CD4-positive, alpha-beta memory T cell (primary cell): ENCODE measurements at places on chromosomes 12 and 14.

DNA sequence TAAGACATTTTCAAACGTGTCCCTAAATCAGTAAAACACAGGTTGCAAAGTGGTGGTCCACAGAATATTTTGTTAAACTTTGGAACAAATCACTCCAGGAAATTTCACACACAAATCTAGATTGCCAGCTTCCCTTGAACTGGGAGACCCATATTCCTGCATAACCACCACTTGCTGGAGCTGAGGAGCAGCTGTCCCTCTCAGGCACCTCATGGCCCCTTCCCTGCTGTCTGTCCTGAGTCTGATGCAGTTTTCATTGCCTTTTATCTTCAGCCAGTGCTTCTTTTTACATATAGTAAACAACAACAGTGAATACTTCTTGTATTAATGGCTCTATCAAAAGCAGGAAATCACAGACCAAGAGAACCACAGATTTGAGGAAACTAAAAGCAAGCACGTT lies 289.3 kb downstream of the MED13L start:
- DNase-seq, result no peak

DNA sequence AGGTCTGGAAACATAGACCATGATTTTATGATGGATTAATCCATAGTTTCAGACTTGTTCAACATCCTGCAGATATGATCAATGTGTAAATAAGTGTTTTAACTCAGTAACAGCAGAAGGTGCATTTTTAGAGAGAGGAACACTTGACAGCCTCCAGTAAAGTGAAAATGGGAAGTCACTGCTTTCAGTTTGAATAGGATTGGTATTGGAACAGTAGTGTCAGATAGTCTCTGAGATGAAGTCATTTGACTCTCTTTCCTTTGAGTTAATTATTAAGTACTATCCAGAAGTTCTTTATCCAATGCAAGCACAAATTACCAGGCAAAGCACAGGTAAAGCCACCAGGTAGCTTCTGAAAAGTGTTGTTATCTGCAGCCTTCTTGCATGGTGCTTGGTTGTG lies 14.5 kb upstream of the NAV3 start:
- no peak for DNase-seq

DNA sequence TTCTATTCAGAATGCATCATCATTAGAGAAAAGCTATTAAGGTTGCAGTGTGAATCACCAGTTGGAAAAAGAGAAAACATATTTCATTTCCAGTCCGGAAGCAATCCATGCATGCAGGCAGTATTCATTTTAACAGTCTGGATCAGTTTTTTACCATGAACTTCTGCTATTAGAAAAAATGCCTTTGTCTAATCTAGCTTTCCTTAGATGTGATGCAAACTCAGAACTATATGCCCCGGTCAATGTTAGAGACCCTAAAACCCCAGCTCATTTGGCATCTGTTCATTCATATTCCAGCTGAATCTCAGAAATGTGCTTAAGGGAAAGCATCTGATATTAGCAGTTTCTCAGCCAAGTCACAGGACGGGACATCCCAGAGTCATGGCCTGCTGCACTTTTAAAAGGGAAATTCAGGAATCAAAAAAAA lies 8.5 kb downstream of the IRAK3 start:
- no peak for DNase-seq

DNA sequence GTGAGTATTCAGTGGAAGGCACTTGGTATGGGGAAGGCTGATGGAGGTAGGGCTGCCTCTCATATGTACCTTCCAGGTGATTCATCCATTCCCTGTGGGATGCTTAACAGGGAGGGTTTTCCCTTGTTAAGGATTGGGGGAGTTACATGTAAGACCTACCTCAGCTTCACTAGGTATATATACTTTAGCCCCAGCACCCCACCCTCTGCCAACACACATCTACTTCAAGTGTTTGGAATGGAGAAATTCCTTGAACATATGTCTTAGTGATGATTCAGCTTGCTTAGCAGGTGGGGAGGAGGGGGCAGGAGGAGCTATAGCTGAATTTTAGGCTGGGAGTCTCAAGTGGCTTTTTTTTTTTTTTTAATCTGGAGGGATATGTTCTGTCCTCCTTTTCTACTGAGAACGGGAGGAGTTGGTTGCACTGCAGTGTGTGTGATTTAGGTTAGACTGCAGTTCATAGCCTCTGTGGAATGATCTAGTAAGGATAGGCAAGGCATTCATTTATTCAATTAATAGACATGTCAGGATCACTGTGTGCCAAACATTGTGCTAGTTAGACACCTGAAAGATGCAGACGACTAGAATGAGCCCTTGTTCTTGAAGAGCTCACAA lies 1.7 kb downstream of the PIP4K2C start:
- no peak for DNase-seq

DNA sequence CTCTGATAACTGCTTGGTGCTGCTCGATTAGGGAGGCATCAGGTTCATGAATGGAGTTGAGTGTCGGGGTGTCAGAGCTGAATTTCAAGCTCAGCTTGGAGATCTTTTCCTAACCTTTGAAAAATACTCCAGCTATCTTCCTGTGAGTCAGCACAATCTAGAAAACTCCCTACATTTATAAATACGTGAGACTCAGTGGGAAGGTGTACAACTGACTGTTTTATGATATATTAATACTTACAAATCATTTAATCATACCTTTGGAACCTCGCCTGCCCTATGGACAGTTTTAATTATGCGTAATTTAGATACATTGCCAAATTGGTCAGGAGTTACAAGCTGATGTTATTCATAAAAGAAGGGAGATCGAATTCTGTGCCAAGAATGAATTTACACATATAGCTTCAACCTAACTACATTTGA lies 961 bp downstream of the CMAS start:
- no peak for DNase-seq

GRCh38 chr12:31828071-31828470 lies 99.2 kb upstream of the AMN1 start:
- DNase-seq, result no peak

- DNase-seq, result no peak
These were observed 11.6 kb downstream of the FBXW8 start for GRCh38 chr12:116922194-116922897.

GRCh38 chr12:112514926-112515642 lies 96.3 kb downstream of the PTPN11 start:
- no peak for DNase-seq
